ENCODE measurements at places on chromosomes 7 and 10.

- no peak for DNase-seq
Observed at GRCh38 chr10:78190051-78190825, 156.6 kb downstream of the RPS24 start.

GRCh38 chr7:116501425-116502167 lies 2.1 kb downstream of the CAV2 start:
- DNase-seq, result no peak

- DNase-seq, result no peak
Observed at GRCh38 chr10:124119946-124120345, 26.5 kb upstream of the CHST15 start.

- DNase-seq, result no peak
Observed at GRCh38 chr10:124205432-124205831, 112.0 kb upstream of the CHST15 start.

DNA sequence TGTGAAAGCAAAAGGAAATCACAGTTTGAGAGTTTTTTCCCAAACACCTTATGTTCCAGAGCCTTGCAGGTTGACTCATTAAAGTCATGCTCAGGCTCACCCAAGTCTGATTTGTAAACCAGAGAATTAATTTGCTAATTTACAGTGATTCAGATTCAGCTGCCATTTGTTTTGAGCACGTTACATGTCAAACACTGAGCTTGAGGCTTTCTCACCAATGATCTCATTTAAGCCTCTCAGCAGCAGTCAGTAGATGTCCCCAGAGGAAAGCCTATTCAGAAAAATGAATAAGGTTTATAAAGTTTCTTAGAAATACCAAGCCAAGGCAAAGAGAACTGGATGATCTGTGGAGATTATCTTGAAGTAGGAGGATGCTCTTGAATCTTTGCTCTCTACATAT lies 420.4 kb downstream of the HTR7 start:
- DNase-seq, result no peak

- DNase-seq, result peak; percentile 63
Observed at GRCh38 chr10:33559105-33559504, 224.6 kb upstream of the NRP1 start.

DNA sequence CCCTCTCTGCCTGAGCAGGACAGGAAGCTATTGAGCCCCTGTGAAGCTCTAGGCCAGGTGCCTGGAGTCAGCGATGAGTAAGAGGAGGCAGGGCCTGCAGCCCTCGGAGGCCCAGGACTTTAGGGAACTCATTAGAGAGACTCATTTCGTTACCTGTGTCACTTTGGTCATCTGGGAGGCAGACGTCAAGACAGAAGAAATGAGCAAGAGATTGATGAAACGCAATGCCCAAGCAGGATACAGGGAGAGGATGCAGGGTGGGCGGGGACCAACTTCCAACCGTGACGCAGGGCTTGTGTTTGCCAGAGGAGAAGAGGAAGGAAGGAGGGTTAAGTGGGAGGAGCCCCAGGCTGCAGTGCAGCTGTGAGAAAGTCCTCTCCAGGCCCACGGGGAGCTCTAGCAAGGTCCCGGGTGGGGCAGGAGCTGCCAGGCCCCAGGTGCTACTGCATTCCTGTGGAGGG lies 26.4 kb upstream of the GNA12 start:
- peak; percentile 25 for DNase-seq

DNA sequence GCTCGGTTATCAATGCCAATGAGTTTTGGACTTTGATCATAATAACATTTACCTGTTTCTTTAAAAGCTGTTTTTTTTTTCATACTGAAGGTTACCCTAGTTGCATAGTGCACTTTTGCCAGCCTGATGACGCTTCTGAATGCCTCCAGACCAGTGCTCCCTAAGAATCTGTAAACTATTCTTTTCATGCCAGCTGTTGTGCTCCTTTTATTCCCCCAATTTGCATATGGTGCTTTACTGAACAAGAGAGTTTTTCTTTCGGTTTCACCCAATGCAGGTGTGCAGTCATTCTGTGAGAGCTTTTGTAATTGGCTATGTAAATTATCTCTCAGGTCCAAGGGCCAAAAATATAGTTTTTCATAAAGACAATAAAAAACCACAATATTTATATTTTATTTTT lies 48.1 kb upstream of the GLCCI1 start:
- no peak for DNase-seq
